ENCODE measurements at places on chromosomes 6 and 20.

- no peak for DNase-seq
These were observed 59.5 kb downstream of the PRND start for GRCh38 chr20:4781211-4781610.

DNA sequence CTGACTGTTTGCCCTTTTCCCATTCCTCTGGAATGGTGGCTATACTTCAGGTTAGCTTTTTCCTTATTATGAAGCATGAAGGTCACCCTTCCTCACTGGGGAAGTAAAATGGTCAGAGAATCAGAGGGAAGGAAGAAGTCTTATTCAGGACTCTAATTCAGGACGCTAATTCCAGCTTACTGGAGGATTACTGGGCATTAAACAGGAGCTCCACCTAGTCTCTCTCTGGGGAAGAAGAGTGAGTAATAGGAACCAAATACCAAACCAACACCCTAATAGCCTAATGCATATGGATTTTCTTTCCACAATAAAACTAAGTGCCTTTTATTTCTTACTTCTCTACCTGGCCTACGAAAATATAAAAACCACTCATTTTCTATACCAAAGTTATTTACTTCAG lies 10.1 kb downstream of the CRISP1 start:
- DNase-seq, result no peak

- DNase-seq, result no peak
These were observed 29.5 kb upstream of the SALL4 start for GRCh38 chr20:51831866-51832265.

DNA sequence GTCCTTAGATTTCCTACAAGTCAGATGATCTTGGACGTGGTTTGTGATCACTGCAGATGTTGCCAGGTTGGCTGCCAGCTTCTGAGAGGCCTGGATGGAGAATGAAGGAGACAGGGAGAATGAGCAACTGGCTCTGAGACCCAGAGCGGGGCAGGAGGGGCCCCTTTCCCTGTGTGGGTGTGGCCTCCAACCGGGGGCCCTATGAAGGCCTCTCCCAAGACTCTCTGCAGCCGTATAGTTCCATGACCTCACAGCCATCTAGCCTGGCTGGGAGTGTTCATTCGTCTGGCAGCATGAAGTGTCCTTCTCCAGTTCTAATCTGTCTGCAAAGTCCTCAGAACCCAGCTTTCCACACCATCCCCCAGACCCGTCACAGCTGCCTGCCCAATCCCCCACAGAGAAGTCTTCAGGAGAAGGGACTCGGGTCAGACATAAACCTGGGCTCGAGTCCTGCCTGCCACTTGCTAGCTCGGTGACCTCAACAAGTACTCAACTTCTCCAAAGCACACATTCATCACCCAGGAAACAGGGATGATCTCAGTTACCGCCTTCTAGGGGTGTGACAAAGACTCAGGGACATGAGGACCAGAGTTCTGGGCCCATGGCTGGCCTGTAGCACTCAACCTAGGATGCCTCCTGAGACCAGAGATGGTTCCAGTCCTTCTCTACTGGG lies 122.6 kb downstream of the EDN3 start:
- DNase-seq, result no peak

DNA sequence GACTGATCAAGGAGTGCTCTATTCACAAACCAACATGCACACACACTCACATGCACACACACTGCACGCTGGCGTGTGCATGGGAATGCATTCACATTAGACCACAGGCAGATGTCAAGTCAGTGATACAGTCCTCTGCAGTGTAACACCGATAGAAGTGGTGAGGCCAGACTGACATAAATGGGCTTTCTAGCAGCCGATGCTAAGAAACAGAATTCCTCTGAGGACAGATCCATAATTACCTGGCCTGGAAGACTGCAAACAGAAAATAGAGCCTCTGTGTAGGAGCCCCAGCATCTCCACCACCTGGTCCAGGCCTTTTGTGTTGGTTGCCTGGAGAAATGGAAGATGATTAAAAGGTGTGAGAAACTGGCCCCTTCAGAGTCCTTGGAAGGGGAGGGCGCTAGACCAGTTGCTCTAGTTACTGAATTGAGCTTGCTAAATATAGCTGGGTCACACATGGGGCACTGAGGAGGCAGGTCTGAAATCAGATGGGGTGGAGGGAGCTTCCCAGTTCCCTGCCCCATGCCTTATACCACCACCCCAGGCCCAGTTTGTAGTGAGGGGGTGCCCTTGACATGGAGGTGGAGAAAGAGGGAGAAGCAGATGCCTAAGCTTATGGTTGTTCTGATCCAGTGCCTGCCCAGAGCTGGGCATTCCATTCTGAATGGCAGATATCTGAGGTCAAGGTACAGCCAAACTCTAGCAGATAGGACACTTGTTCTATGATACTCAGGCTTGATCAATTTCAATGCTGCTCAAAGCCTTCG lies 233.8 kb downstream of the LRFN2 start:
- no peak for DNase-seq

GRCh38 chr6:46816626-46817025 lies 23.4 kb downstream of the MEP1A start:
- no peak for DNase-seq

DNA sequence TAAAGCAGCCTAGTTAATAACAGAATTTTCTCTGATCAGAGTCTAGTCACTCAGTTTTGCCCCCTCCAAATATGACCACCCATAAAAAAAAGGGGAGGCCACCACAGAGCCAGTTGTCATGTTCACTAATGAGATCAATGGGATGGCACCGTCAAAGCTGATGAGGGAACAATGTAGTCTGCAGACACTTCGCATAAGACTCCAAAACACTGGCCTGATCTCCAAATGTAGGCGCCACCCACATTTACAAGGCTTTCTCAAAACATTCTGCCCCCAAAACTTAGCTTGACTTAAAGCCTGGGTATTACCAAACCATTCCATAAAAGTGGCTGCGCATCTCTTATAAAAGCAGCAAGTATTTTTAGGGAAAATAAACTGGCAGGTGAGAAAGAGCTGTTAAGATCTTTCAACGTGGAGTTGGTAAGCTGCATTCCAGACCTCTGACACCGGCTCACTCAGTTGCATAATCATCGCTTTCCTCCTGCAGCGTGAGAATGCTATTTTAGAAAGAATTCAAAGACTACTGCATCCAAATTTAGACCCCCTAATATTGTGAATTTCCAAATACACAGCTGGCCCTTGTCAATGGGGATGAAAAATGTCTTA lies 59.3 kb downstream of the TBC1D7 start:
- DNase-seq, result no peak

DNA sequence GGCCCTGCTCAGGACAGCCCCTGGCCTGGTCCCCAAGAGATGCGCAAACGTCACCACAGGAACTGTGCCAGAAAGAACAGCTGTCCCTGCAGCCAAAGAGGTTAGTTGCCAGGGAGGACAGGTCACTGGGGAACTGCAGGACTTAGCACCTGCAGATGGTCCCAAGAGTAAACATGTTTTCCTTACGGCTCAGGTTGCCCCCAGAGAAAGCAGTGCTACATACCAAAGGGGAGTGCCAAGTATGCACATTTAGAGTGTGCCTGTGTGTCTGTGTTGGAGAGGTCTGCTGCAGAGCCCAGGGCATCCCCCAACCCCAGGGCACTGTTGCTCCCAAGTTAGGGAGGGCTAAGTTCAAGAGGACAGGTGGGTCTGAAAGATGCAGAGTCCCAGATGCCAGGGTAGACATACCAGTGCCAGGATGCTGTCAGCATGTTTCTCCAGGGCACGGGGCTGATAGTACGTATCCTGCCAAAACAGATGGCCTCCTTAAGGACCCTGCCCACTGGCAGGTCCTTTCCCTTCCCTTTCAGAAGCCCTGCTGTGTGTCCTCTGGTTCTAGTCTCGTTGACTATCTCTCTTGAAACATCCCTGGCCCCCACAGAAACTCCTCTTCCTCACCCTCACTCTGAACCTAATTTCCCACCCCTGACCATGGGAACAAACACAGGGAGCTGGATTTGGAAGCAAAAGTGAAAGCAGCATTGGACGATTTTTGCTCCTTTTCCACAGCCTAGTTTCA lies 1.3 kb downstream of the ABHD16A start:
- no peak for DNase-seq

GRCh38 chr6:41027241-41027640 lies 11.8 kb downstream of the UNC5CL start:
- DNase-seq, result no peak

All from stimulated activated CD4-positive, alpha-beta T cell treated with anti-CD3 and anti-CD28 coated beads, Interleukin-15, amount 100 ng/mL, for 48 hours (primary cell).